Ecto neural progenitor cell (in vitro differentiated cells): ENCODE measurements at places on chromosomes 12 and 14.

GRCh38 chr12:115998119-115998633, 279.3 kb downstream of the MED13L start:
- peak; percentile 59 for DNase-seq

GRCh38 chr12:98456576-98457573, 58.5 kb upstream of the TMPO start:
- DNase-seq, result peak; percentile 82

DNA sequence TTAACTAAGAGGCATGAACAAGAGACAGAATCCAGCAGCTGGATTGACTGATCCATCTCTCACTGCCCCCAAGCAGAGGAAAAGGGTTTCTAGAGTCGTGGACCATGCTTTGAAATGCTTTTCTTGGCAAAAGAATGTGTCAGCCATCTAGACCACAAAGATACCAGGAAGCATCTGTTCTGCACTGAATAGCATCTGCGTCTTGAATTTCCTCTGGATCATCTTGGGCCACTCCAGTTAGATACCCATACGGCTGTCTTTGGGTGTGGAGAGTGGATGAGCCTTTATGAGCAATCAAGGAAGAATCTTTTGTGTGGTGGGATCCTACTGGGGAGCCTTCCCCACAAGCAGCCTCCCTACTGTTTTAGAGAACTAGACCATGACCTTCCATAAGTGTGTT, 16.0 kb upstream of the RFX4 start:
- no peak for DNase-seq

- DNase-seq, result no peak
Observed at GRCh38 chr14:30299915-30300314, 259.0 kb upstream of the G2E3 start.

GRCh38 chr12:56202366-56202765, 13.1 kb upstream of the SMARCC2 start:
- no peak for DNase-seq

GRCh38 chr12:93670104-93670503, 7.1 kb upstream of the CRADD start:
- no peak for DNase-seq
